Activated naive CD4-positive, alpha-beta T cell treated with Interleukin-2 at 50 U/mL for 16 hours (primary cell): ENCODE measurements at places on chromosomes 3 and 15.

DNA sequence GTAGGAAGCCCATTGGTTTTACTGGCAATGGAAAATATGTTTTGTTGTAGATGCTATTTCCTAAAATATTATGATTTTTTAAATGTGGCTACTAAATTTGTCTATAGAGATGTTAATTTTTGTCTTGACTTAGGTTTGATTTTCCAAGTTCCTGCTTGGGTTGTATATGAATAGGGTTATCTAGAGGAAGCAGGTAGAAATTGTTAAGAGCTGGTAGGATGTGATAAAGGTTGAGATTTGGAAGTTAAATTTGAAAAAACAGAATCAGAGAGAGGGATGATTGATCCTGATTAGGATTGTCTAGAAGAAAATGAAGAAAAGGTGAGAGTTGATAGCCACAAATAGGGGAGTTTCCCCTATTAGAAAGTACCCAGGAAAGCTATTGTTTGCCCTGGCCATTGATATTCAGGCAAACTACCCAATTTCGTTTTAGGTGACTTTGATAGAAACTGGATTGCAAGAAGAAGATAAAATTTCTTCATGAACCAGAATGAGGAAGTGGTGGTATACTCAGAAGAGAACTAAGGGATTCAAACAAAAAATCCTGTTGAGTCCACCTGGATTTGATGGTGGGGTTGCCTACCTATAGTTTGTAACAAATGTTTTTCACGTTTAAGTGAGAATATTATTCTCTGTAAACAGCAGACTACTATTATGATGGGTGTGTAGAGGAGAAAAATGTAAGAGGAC, 91.2 kb upstream of the PHLDB2 start:
- no peak for DNase-seq

- DNase-seq: no peak
Measured at GRCh38 chr15:65873256-65873655, 4.0 kb downstream of the RAB11A start.

DNA sequence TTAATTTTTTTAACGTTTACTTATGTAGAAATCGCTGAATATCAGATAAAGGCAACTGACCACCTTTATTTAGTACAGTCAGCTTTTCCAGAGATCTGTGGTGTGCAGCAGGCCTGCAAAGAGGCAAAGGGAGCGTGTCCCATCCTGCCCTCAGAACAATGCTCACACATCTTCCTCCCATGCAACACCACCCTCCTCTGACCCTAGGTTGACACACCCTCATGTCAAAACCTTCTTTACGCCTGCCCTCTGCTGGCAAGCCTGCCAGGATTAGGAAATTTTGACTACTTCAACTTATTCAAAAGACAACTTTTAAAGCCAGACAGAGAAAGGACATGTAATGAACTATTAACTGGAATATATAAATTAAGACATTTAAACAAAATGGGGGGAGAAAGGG, 513.7 kb downstream of the FOXP1 start:
- DNase-seq: peak; percentile 74

GRCh38 chr3:143605233-143605950, 242.9 kb downstream of the SLC9A9 start:
- DNase-seq: no peak

GRCh38 chr3:190497811-190498210, 16.1 kb upstream of the IL1RAP start:
- no peak for DNase-seq

DNA sequence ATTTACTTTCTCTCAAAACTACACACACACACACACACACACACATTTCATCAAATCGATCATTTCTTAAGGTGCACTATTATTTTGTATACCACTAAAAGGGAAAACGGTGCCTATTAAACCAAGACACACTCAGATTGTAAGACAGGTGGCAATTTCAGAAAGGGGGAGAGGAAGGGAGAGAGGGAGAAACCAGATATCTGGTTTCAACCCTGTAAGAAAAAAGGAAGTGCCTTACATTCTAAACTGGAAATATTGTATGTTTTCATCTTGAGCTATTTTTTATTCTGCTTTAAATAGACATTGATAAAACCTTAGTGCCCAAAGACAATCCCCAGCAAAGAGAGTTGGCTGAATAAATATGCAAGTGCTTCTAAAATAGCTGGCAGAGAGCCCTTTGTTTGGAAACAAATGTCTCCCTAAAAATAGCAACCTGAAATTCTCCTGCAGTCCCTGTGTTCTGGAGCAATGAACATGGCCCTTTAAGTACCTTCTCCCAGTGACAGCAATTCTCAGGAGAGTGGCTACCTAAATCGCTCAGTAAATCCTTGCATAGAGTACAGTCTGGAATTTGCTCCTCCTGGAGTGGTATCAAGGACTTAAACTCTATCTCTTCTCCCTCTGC, 85.7 kb downstream of the RARB start:
- no peak for DNase-seq

GRCh38 chr15:31329640-31330010, 3.0 kb downstream of the KLF13 start:
- no peak for DNase-seq

DNA sequence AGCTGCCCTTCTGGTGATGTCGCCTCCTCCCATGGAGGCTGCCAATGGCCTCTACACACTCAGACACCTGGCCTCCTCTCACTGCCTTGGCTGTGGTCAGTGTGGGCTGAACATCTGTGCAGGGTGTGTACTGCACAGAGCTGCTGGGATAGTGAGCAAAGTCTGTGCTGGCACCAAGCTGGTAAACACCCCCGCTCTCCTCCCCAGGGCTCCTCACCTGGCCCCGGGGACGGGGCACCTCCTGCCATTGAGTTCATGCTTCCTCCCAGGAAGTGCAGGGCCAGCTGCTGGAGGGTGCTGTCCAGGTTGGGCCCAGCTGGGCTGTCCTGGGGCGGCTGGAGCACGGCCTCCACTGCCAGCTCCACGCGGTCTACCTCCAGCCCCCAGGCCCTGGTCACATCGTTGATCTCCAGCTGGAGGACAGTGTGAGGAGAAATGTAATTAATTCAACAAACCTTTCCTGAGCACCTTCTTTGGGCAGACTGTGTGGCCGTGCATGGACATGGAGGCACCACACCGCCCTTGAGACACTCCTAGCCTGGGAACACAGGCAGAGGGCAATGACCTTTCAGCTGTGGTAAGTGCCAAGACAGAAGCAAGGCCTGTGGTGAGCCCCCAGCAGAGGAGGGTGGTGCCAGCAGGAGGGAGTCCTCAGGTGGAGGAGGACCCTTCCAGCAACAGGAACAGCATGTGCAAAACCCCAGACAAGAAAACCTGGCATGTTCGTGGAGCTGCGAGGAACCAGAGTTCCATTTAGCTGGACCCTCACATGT, 6.8 kb downstream of the STOML1 start:
- DNase-seq: no peak
